ENCODE measurements at places on chromosomes 2 and 18.

DNA sequence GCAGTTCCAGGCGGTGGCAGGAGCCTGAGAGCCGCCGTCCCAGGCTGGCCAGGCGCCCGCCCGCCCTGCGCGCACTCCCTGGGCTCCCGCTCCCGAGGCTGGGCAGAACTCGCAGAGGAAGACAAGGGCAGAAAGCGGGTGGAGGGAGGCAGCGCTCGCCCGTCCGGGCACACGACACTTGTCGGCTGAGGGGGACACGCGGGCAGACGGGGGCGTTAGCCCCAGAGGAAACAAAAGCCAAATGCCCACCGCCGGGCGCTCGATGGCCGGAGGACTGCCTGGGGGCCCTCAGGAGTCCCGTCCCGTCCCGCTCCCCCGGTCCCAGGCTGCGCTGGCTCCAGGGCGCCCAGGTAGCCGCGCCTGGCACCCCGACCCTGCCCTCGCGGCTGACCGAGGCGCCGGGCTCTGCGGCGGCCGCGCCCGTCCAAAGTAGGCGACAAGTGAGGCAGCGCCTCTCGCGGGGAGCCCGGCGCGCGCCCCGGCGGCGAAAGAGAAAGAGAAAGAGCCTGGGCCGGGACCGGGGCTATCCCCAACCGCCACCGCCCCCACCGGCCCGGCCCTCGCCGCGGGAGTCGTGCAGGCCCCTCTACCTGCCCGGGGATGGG, 491 bp downstream of the L3MBTL4 start:
- peak; percentile 73 for DNase-seq

- no peak for DNase-seq
Measured at GRCh38 chr2:156680266-156680665, 244.1 kb downstream of the GPD2 start.

- no peak for DNase-seq
Measured at GRCh38 chr2:20213651-20214565, 11.0 kb downstream of the SDC1 start.

DNA sequence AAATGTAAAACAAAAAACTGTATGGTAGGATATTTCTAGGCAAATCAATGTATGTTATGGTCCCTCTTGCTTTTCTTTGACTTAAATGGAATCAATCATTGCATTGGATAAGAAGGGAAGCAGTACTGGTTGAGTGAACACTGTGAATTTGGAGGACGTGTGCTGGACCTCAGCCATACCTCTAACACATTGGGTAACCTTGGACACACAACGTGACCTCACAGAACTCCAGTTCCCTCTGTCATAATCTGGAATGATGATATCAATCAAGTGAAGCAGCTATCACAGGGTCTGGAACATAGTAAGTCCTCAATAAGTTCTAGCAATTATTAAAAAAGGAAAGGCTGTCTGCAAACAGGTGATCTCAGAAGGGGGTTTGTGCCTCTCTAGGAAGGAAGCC, 474.9 kb upstream of the TCF4 start:
- no peak for DNase-seq

GRCh38 chr2:158616480-158617000, 159.8 kb downstream of the PKP4 start:
- no peak for DNase-seq

Data from mesothelial cell of epicardium (in vitro differentiated cells).